ENCODE measurements at places on chromosomes 11 and 22. TPM values are rescaled to one million over a fixed set of nuclear protein-coding genes. Genes with fewer than 3 reads are reported as not detected.

GRCh38 chr11:117117681-117118080, 19.5 kb upstream of the SIK3 start:
- no peak for DNase-seq

GRCh38 chr22:28898233-28898629, 14.9 kb downstream of the ZNRF3 start:
- DNase-seq = no peak

GRCh38 chr11:129414144-129414872, 38.7 kb downstream of the BARX2 start:
- no peak for DNase-seq

DNA sequence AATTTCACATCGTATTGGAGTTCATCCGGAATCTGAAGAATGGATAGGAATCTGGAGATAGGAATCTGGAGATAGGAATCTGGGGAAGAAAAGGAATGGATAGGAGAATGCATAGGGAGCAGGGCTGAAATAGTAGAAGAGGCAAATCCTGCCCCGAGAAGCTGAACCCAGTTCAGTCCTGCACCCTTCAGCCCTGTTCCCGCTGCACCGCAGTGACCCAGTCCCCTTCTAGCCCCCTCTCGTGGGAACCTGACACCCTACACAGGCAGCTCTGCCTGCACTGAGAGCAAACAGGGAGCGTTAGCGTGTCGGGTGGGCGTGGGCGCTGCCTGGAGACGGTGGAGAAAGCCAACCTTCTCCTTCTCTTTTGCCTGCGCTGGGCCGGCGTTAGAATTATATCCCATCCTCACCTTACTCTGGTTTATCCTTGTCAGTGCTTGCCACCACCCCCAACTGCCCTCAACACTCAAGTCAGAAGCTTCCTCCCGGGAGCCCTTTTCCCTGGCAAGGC, 1.0 kb upstream of the CCKBR start:
- no peak for DNase-seq

DNA sequence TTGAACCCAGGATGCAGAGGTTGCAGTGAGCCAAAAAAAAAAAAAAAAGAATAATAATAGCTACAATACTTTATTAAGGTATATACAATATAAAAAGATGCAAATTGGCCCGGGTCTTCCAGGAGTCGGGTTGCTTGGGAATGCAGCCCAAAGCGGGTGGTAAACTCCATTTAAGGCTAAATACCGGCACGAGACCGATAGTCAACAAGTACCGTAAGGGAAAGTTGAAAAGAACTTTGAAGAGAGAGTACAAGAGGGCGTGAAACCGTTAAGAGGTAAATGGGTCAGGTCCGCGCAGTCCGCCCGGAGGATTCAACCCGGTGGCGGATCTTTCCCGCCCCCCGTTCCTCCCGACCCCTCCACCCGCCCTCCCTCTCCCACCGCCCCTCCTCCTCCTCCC, 143.3 kb downstream of the DLG2 start:
- no peak for DNase-seq

Gene SCGB1C1
- not detected for total RNA-seq

Gene CPT1B
- 370 TPM for total RNA-seq

DNA sequence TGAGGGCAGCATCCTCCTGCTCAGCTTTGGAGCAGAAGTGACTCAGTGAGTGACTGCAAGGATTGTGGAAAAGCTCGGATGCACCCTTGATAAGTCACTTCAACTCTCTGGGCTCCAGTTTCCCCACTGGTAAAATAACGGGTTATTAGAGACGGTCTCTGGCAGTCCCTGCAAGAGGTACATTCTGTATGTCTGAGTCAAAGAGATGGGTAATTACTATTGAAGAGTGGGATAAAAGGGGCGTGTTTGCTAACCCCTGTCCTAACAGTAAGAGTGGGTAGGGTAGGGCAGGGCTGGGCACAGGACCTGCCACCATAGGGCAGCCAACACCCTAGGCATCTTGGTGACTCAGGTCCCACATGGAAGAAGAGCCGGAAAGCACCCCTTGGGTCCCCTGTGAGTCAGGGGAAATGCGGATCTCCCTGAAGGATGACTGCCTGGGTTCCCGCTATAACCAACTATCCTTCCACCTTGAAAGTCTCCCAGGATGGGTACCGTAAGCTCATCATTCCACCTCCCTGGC, 7.3 kb upstream of the AHNAK start:
- no peak for DNase-seq

Data from Right ventricle myocardium inferior (tissue), 1 donor.